ENCODE measurements at places on chromosomes 13 and 19.
A peak's percentile ranks its signal among the peaks of the same experiment; 100 is the strongest.

- no peak for DNase-seq
Measured at GRCh38 chr19:21603431-21604231, 98.2 kb downstream of the ZNF429 start.

- DNase-seq: no peak
Measured at GRCh38 chr13:35850569-35850968, 280.6 kb downstream of the DCLK1 start.

- DNase-seq: no peak
Measured at GRCh38 chr13:88648598-88649373, 977.6 kb downstream of the SLITRK5 start.

- no peak for DNase-seq
Measured at GRCh38 chr13:36766295-36766694, 52.7 kb upstream of the RFXAP start.

DNA sequence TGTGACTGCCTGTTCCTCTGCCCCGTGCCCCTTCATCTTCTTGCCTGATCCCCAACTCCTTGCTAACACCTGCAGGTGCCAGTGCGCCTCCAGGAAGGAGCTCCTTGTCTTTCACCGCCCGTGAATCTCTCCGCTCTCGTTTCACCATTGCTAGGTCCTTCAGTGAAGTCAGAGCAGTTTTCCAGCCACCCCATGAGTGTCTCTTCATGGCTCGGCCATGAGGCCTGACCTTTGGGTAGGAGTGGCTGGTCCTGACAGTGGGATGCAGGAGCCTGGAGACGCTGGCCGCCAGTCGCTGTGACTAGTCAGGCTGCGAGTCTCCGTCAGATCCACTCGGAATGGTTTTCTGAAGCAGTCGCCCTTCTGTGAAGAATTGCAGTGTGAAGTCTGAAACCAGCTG lies 43.8 kb downstream of the ING1 start:
- no peak for DNase-seq

DNA sequence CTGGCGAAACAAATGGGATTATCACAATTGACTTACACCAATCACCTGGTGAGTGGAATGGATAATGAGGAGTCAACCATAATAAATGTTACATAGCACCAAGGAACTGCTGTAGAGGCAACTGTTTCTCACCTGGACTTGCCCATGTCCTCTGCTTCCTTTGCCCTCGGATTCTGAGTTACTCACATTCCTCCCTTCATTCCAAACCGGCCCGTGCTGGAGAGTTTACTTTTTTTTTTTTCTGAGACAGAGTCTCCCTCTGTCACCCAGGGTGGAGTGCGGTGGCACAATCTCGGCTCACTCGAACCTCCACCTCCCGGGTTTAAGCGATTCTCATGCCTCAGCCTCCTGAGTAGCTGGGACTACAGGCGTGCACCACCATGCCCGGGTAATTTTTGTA lies 41.5 kb upstream of the TSC22D1 start:
- no peak for DNase-seq

DNA sequence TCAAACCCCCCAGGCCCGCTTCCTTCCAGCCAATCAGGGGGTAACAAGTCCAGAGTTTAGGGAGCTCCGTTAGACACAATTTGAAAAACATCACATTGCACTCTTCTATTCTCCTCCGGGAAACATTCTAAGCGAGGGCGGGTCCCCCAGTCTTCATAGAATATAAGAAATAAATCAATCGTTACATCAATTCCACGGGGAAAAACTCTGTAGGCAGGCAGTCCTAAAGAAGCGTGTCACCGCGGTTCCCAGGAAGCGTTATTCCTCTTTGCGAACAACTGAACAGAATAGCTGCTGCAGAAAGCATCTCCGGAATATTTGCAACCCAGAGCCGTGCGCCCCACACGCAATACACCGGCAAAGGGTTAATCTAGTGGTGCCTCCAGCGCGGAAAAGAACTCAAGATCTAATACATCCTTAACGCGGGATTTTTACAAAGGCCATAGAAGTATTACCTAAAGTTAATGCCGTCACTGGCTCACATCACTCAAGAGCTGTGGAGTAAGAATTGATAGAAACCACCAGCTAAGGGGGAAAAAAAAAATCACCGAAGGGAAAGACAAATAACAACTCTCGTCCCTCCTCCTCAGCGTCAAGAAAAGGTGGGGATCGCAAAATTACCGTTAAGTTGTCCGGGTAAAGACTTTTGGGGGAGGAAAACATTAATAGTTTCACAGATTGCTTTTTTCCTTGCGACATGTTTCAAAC lies 65.1 kb downstream of the KCNRG start:
- no peak for DNase-seq

DNA sequence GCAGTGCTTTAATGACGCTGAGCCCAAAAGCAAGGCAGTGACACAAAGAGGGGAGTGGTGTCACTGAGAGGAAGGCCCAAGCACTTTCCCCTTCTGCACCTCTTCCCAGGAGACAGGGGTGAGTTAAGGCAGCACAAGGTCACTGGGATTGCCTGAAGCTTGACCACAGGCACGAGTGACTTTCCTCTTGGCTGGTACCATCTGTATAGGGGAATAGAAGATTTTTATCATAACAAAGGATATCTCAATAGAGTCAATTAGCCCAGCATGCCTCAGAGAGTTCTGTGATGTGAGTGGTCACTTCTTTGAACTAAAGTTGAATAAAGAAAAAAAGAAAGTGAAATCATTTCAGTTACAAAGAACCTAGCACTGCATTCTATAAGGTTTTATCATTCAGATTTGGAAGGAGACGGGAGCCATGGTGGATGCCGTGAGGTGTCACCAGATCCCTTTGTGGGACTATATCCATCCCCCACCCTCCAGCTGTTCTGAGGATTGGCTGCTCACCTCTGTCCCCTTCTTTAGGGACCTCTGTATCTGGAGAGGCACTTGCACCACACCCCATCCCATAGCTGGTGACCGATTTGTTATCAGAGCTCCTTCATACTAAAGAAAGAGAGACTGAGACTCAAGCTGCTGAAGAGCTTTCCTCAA lies 291.2 kb downstream of the DCT start:
- DNase-seq: no peak

DNA sequence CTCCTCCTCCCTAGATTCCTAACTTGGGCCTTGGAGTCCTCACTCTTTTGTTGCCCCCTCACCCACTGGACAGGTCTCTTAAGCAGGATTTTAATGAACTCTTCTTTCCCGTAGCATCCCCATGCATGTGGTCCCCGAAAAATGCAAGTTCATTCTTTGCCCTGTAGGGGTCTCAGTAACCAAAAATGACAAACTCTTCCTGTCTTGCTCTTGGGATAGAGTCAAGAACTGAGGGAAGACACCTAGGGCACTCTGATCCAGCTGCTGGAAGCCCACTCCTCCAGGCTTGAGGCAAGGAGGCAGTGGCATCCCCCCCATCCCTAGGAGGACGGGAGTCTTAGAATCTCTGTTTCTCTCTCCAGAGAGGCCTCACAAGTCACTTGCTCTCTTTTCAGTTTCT lies 987.0 kb downstream of the DIAPH3 start:
- no peak for DNase-seq

GRCh38 chr19:18185538-18185937 lies 7.5 kb upstream of the MPV17L2 start:
- DNase-seq: no peak

GRCh38 chr19:35608251-35608650 lies 4.3 kb upstream of the HAUS5 start:
- no peak for DNase-seq

GRCh38 chr13:38702669-38703068 lies 15.8 kb downstream of the FREM2 start:
- DNase-seq: no peak

- peak; percentile 96 for DNase-seq
Measured at GRCh38 chr19:39078436-39079200, 5.5 kb upstream of the ACP7 start.

DNA sequence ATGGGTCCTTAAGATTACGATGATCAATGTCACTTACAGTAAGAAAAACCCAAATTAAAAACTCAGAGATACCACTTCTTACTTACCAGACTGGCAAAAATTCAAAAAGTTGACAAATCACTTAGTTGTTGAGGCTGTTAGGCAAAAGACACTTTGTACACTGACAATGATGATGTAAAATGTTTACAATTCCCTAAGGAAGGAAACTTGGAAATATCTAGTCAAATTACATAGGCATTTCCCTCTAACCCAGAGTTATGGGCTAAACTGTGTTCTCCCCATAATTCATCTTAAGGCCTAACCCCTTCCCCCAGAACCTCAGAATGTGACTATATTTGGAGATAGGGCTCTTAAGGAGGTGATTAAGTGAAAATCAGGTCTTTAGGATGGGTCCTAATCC lies 12.0 kb downstream of the TGDS start:
- no peak for DNase-seq

- no peak for DNase-seq
Measured at GRCh38 chr19:58546019-58546530, 2.2 kb downstream of the TRIM28 start.

DNA sequence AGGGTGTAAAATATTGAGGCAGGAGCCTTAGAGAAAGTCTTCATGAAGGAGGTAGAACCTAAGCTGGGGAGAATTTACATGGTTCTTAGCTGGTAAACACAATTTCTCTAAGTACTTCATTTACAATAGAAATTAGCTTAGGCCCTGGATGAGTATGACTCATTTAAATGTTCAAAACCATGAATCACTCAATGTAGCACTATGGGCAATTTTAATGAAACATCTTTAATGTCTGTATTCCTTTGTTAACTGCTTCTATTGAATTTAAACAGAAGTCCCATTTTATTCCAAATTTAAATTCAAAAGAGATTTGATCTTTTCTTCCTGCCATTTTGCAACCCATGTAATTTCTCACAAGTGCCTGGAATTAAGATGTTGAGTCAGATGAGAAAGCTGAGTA lies 252.1 kb downstream of the RFC3 start:
- no peak for DNase-seq

DNA sequence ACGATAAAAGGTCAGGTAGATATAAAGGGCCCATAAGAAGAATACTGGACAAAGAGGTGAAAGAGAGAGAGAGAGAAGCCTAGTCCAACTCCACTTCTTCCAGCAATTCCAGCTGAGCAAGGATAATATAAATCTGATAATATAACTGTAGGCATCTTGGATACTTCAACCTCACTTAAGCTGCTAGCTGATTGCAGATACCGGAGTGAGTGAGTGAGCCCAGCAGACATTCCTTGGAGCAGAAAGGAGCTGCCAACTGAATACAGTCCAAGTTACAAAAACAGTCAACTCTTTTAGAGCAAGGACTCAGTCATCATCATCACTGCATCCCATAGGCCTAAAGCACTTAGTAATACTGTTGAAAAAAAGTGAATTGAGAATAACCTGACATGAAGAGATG lies 387.6 kb downstream of the SLITRK6 start:
- DNase-seq: no peak

DNA sequence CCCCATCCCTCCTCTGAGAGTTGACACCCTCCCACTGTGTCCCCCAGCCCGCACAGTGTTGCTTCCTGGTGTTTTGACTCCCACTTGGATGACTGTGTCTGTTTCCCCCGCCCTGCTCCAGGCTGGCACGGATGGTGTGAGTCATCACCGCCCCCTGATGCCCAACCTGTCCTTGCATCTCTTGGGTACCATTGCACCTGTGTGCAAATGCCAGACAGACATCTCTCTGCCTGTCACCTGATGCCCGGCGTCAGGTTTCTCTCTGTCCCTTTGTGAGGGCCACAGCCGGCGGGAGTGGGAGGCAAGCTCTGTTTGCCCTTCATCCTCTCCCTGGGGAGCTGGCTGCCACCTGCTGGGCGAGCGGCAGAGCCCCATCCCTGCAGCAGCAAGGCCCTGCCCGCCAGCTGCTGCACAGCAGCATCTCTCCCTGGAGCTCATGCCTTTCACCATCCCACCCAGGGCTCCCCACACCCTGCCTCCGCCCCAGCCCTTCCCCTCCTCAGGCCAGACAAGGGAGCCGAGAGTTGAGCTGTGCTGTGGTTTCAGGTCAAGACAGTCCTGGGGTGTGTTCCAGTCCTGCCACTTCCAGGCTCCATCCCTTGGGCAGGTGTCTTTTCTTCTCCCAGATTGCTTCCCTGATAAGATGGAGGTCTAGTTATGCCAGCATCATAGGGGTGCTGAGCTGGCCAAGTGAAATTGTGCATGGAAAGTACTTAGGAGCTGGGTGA lies 29.7 kb downstream of the NKPD1 start:
- DNase-seq: no peak

- no peak for DNase-seq
Measured at GRCh38 chr19:14383661-14384555, 2.7 kb downstream of the ADGRE5 start.

- no peak for DNase-seq
Measured at GRCh38 chr13:23985839-23986238, 88.5 kb upstream of the C1QTNF9B start.

DNA sequence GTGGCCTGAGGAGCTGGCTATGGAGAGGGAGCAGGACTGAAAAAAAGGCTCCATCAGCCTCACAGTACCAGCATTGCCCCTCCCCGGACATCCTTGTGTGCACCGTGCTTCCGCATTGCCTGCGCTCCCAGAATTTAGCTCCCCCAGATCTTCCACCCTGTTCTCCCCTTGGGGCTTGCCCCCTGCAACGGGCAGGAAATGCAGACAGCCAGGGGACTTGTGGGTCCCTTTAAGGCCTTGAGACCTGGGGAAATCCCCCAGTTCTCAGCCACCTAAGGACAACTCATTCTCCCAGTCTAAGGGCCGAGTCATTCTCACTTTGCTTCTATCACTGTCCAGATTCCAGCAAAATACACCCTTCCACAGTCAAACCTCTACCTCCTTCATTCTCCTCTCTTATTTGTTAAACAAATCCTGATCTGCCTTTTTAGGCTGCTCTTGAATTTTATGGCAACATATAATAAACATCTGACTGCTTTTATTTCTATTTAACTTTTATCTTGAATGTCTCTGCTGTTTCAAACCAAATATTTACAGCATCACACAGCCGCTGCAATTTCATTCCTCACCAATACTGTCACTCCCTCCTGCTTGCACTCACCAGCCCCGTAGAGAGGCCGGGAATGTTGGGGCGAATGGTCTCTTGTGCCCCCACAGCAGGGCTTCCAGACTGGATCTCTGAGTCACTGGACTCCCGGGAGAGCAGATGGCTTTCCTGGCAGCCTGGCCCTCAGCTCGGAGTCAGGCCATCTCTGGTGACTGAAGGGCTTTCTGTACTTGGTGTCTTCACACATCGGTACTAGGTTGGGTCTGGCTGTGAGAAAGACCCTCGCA lies 221.9 kb downstream of the TSHZ3 start:
- peak; percentile 90 for DNase-seq

DNA sequence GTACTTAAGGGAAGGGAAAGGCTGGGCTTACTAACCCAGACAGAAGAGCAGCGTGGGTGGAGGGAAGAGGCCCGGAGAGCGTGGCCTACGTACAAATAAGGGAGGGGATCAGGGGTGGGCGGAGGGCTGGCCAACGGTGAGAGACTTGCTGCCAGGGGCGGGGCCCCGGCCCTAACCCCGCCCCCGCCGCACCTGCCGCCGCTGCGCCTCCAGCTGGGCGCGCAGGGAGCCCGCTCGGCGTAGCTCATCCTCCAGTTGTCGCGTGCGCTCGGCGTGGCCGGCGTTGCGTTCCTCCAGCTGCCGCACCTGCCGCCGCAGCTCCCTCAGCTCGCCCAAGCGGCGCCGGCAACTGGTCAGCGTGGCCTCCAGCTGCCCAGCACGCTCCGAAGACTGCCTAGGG lies 5.7 kb downstream of the HOOK2 start:
- no peak for DNase-seq

All from AG09309 (cell line).